ENCODE measurements at places on chromosomes 5 and 9.

DNA sequence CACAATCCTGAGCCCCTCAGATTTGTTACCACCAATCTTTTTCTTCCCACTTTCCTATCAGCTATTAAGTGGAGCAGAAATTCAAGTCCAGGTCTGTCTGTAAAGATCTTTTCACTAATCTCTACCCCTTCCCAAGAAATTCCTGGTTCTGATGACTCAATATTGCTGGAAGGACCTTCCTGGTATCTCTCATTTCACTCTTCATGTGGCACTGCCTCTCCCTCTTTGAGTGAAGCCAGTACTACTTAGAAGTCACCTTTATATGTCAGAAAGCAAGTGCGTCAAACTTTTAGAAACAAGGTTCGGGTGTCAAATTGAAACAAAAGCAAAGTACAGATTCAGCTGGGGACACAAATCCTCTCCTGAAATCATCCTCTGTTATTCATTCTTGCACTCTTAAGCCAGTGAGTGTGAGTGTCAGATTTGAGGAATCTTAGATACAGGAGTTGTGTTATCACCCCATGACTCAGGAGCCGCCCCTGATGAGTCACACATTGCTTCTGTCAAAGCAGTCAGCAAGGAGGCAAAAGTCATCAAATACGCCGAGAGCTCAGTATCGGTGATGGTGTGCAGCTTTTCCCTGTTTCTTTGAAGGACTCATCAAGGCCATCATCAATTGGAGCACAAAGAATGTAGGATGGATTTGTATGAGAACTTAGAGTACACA lies 313.0 kb downstream of the CETN3 start:
- DNase-seq: no peak

DNA sequence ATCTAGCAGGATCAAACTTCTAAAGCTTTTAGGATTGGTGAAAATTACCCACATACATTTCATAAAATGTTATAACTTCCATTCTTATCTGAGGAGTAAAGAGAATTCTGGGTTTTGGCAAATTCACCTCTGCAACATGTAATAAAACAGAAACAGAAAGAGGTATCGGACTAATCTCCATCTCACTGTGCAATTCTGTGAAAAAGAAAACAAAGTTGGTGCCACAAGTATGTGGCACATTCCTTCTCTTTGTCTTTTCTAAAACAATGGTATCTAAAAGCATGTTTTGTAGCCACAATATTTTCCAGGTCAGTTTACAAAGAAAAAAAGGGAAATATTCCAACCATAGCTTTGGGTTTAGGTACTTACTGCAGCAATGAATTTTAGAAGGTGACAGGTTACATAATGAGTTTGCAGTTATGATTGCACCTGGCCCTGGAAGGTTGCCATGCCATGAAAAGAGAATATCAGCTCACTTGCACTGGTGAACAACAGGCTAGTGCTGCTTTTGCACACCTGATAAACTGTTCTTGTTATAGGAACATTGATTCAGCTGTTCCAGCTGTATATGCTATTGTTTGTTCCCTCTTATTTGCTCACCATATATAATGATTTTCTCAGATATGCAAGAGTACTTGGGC lies 491.3 kb upstream of the MEF2C start:
- DNase-seq: no peak

- no peak for DNase-seq
Measured at GRCh38 chr5:172849606-172850453, 15.8 kb downstream of the ERGIC1 start.

- DNase-seq: no peak
Measured at GRCh38 chr5:112532654-112533360, 113.7 kb upstream of the EPB41L4A start.

- no peak for DNase-seq
Measured at GRCh38 chr5:72402381-72402890, 82.3 kb downstream of the PTCD2 start.

- no peak for DNase-seq
Measured at GRCh38 chr9:119278171-119278570, 91.1 kb downstream of the BRINP1 start.

- DNase-seq: no peak
Measured at GRCh38 chr5:168851902-168852321, 272.7 kb upstream of the PANK3 start.

- DNase-seq: no peak
Measured at GRCh38 chr5:143801252-143801939, 10.6 kb upstream of the HMHB1 start.

DNA sequence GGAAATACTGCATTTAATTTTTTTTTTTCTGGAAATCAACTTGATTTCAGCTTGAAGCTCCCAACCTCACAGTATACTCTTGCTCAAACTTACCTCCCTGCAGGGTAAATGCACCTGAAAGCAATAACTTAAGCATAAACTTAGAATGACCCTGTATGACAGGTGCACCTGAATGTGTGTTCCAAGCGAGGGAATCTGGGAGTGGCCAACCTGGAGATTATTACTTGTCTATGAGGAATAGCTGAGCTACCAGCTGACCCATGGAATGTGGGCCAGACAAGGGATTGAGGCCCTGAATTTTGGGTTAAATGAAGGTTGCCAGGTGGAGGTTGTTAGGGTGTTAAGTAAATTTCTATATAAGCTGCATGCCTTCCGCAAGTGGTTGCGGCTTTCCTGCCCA lies 140.6 kb downstream of the OSTF1 start:
- DNase-seq: no peak

- no peak for DNase-seq
Measured at GRCh38 chr5:41925555-41925951, 472 bp downstream of the FBXO4 start.

- DNase-seq: no peak
Measured at GRCh38 chr5:100566382-100567141, 31.4 kb downstream of the FAM174A start.

DNA sequence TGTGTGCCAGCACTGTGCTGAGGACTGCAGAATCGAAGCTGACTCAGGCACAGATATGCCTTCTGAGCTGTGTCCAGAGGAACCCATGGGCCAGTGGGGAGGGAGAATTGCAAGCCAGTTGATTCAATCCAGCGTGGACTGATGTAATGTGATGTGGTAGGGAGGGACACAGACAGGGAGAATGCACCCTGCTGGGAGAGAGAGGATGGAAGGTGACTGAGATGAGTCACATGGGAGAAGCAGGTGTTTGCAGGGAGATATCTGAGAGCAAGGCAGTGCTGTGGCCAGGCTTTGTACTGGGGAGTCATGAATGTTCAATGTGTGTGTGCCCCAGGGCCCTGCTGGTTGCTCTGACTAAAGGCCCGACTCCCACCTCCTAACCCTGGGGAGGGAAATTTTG lies 75.7 kb downstream of the IRX1 start:
- DNase-seq: no peak

DNA sequence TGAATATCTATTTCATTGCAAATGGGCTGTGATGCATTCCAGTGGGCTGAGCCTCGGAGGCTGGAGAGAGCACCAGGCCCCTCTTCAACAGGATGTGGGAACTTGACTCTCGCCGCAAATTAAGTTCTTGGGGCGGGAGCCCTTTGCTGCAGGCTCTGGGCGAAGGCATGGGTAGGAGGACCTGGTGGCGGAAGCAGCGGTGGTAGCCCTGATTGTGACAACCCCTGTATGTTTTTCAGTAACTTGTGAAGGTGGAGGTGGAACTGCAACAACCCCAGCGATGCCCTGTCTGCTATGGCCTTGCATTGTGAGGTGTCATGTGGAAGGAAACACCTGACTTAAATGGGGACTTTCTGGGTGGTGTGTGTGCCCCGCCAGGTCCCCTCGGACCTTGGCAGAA lies 9.4 kb downstream of the FYB1 start:
- DNase-seq: peak; percentile 53

- DNase-seq: no peak
Measured at GRCh38 chr9:130255631-130256134, 9.9 kb upstream of the HMCN2 start.

DNA sequence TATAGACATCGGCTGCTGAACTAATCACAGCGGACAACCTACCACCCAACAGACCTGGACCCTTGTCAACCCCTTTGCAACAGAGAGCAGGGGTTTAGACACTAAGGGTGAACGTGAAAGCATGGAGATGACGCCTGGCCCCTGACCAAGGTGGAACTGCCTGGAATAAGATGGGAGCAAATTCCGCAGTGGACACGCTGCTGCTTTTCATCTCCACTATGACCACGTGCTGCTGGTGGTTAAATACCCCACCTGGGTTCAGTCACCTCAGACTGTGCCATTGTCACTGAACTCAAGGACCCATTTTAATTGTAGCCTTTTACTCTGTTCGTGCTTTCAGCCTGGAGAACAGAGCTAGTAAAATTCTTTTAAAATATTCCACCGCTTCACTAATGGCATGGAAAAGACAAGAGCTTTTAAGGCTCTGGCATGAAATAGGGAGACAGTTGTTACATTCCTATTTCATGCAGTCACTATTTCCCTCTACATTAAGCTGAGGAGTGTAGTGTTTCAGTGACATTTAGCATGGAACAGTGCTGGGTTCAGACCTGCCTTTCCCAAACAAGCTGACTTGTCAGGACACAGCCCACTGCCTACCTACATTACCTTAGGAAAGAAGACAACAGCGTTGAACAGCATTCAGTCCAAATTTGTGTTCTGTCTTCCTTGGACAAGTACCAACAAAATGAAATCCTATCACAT lies 96.8 kb downstream of the ANKRD18B start:
- DNase-seq: no peak

Measured in stimulated activated CD4-positive, alpha-beta T cell treated with anti-CD3 and anti-CD28 coated beads, Interleukin-15, amount 100 ng/mL, for 1 hour (primary cell).